A549 treated with Mapracorat at 1 μM for 4 hours (cell line): ENCODE measurements at places on chromosomes 5 and 9. TPM values are rescaled to one million over a fixed set of nuclear protein-coding genes. Genes with fewer than 3 reads are reported as not detected.

The PRSS3 gene
- total RNA-seq: 11.8 to 13.5 TPM (median 12.6 TPM) in 5 replicates

The SEMA5A gene
- total RNA-seq: not detected in 5 replicates

The DMXL1 gene
- total RNA-seq: 8.4 to 10.9 TPM (median 9.9 TPM) in 5 replicates

The SPATA31A3 gene
- total RNA-seq: not detected in 5 replicates

The PCDHGB6 gene
- 0.08 to 0.13 TPM (median 0.12 TPM) in 5 replicates for total RNA-seq

The ADAMTS12 gene
- total RNA-seq: 6.2 to 7.9 TPM (median 7.3 TPM) in 5 replicates

The SHB gene
- total RNA-seq: 30.7 to 45.4 TPM (median 42.8 TPM) in 5 replicates

The PCDHB5 gene
- 1.2 to 1.6 TPM (median 1.3 TPM) in 5 replicates for total RNA-seq

The DHFR gene
- total RNA-seq: 45.8 to 62.7 TPM (median 53.5 TPM) in 5 replicates

The PCDHA4 gene
- 1.5 to 1.8 TPM (median 1.7 TPM) in 5 replicates for total RNA-seq

The PTGER4 gene
- 3.6 to 5.1 TPM (median 4.5 TPM) in 5 replicates for total RNA-seq

The EQTN gene
- 0.22 TPM in 1 of 5 replicates, not detected in the others for total RNA-seq

The LCN9 gene
- total RNA-seq: not detected in 5 replicates
